ENCODE measurements at places on chromosomes 11 and 22.

DNA sequence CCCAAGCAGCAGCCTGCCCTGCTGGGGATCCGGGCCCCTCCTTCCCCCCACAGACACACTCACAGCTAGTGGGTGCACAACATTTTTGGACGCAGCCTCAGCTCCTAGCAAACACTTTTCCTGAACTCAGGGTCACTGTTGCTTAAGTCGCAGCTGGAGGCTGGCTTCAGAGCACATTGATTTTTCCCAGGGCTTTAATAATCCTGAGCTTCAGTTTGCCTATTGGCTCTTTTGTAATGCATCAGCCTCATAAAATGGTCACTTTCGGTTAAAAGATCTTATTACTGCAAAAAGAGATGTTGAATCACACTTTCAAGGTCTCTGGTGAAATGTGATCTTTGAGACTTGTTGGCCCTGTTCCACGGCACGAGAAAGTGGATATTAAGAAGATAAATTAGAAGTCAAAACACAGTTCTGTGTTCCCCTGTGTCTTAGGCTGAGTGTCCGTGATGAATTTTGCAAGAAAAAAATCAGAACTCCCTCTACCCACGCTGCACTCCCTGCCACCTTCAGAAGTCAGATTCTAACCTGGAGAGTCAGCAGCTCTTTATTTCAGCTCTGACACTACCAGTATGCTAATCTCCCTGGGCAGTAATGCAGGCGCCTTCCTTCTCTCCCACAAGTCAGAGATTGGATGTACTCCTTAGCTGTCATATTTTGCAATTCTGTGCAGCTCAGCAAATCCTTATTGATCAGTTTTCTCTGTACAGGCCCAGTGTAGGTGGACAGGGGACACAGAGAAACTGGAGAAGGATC, 158.2 kb upstream of the E2F8 start:
- no peak for DNase-seq

DNA sequence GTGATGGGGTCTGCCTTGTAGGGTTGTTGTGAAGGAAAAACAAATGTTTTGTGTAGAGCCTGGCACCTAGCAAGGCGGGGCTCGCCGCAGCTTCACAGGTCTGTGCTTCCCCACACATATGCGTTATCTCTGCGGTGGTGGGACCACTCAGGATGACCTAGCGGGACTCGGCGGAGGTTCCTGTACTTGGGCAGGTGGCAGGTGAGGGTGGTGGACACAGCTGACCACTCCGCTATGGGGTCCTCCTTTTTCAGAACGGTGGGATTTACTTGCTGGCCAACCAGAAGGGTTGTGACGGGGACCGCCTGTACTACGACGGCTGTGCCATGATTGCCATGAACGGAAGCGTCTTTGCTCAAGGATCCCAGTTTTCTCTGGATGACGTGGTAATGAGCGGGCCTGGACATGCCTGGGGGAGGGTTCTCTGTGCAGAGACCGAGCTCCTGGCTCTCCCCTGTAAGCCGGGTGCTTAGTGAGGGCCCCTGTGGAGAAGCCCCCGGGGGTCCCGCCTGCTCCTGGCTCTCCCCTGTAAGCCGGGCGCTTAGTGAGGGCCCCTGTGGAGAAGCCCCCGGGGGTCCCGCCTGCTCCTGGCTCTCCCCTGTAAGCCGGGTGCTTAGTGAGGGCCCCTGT, 21.3 kb downstream of the NADSYN1 start:
- DNase-seq = no peak

DNA sequence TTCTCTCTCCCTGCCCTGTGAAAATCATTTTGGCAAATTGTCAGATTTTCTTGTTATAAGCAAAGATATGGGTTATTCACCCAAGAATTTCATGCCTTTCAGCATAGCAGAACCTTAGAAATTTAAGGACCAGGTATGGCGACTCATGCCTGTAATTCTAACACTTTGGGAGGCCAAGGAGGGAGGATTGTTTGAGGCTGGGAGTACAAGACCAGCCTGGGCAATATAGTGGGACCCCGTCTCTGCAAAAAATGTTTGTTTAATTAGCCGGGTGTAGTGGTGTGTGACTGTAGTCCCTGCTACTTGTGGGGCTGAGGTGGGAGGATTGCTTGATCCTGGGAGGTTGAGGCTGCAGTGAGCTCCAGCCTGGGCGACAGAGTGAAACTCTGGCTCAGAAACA, 27.6 kb downstream of the APLP2 start:
- no peak for DNase-seq

- DNase-seq = no peak
Observed at GRCh38 chr11:75276186-75276585, 35.6 kb downstream of the TPBGL start.
